Right renal cortex interstitium (tissue), 3 donors: ENCODE measurements at places on chromosomes 5 and 9. TPM values are rescaled to one million over a fixed set of nuclear protein-coding genes. Genes with fewer than 3 reads are reported as not detected.

DNA sequence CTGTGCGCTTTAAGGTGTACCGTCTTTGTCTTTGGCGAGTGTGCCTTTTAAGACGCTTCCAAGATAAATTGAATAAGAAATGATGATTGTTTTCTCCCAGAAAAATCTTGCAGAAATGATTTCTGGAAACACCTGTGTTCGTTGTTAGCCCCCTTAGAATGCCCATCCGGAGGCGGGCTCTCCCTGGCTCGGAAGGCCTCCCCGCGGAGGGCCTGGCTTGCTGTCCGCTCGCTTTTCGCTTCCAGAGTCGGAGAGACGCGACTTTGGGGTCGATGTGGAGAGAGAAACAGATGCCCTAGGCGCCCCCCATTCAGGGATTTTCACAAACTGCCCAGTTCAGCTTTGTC is 23.9 kb downstream of the LECT2 start:
- peak; percentile 6 for DNase-seq

Gene PDE6A
- 0.14 TPM for polyA plus RNA-seq

DNA sequence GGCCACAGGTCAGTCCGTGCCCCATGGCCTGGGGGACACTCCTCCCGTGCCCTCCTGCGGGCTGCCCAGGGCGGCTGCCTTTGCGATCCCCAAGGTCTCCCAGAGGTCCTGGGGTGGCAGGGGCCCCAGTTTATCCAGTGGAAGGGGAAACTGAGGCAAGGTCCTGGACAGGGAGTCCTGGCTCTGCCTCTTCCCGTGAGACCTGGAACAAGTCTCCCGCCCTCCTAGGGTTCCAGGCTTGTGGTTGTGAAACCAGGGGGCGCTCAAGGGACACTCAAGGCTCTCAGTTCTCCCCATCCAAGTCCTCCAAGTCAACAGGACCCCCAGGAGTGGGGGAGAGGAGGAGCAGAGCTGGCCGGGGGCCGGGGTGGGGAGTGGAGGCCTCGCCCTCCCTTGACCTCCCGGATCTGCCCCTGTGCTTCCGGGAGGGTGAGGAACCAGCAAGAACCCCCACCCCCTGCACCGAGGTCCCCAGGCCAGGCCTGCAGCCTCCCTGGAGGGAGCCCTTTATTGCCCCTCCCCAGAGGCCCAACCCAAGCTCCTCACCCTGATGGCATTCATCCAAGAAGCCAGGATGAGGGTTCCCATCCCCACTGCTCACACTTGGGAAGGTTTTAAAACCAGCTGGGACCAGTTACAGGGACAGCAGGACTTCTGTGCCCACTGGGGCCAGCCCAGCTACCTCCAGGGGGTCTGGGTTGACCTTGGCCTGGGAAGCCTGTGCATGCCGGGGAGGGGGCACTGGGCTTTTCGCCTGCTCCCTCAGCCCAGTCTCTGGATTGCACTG is 24.7 kb upstream of the TMEM250 start:
- no peak for DNase-seq

Gene PRLR
- 45.3 TPM for polyA plus RNA-seq

DNA sequence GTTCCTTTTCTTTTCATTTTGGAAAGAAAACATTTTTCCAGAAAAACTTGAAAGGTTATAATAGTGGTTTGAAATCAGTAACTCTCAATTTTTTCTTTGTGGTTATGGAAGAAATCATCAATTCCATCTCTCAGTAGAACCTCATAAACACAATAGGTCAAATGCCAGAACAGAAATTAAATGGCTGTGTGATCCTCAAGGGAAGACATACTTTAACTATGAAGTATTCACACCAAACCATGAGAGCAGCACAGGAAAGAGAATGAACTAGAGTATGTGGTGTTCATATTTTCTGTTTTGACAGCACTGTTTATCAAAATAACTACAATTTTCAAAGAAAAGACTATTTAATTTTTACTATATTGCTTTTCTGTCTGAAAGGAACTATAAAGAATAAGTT is 29.7 kb upstream of the EFNA5 start:
- no peak for DNase-seq

DNA sequence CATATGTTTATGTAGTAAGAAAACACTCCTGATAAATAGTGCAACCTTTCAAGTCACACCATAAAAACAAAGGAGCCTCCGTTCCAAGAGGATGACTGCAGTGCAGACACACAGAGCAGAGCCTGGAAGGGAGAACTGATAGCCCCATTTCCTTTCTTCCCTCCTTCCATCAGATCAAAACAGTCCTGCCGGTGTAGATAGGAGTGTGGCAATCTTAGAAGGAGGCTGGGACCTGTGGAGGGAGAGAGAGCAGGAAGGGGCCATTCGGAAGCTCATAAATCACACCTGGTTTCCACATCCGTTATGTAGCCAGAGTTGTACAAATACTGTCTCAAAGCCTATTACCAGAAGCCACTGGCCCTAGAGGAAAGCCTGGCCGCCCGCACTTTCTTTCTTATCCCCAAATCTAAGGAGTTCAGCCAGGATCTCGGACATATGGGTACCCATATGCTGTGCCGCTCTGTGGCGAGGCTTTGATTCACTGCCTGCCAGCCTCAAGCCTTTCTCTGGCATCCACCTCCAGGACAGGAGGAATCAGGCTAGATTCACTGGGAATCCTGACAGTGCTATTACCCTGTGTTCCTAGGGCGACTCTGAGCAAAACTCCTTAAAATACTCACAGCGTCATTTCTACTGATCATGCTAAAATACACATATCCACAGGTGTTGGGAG is 26.9 kb downstream of the DAP start:
- DNase-seq, result peak; percentile 56

Gene WNT8A
- not detected for polyA plus RNA-seq

Gene RXRA
- 33.6 TPM for polyA plus RNA-seq

GRCh38 chr9:76652894-76653293 is 111.3 kb upstream of the PCA3 start:
- DNase-seq, result no peak

DNA sequence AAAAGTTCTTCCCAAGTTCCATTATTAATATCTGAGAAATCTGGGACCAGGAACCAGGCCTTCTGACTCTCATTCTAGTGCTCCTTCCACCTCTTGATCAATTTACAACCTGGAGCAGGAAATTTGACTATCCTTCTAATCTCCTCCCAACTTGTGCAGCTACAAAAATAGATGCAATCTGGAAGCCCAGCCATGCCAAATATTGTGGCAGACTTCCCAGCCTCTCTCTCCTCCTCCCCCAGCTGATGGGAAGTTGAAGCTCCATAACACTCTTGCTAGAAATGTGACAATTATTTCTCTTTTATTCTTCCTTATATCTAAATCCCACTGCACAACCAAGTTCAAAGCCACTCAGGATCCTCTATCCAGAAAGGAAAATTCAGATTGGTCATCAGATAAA is 252.1 kb downstream of the SEC61B start:
- no peak for DNase-seq

GRCh38 chr9:15735083-15735857 is 182.4 kb downstream of the CCDC171 start:
- no peak for DNase-seq

DNA sequence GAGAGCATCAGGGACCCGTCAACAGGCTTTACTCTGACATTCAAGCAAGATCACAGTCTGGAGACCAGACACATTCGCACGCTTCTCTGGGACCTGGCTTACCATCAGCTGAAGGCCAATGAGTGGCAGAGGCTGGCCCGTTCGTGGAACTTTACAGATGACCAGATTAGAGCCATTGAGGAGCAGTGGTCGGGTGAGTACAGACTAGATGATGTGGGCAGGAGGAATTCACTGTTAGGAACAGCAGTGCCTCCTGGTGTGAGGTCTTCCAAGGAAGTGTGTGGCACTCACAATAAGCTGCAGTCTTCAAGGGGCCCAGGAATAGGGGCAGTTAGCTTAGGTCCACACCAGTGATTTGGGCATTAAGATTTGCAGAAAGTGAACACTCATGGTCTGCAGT is 50.4 kb downstream of the POC5 start:
- no peak for DNase-seq

Gene TMEM174
- polyA plus RNA-seq, result 15.6 TPM

Gene NTNG2
- 0.10 TPM for polyA plus RNA-seq

GRCh38 chr5:40486437-40487275 is 193.1 kb upstream of the PTGER4 start:
- DNase-seq, result no peak

Gene EDIL3
- polyA plus RNA-seq, result 62.6 TPM

- no peak for DNase-seq
Measured at GRCh38 chr5:136963504-136963903, 535.6 kb downstream of the SPOCK1 start.

Gene SLC12A2
- 45.6 TPM for polyA plus RNA-seq

Gene SH3GL2
- 5.5 TPM for polyA plus RNA-seq

Gene EGFL7
- 42.9 TPM for polyA plus RNA-seq

DNA sequence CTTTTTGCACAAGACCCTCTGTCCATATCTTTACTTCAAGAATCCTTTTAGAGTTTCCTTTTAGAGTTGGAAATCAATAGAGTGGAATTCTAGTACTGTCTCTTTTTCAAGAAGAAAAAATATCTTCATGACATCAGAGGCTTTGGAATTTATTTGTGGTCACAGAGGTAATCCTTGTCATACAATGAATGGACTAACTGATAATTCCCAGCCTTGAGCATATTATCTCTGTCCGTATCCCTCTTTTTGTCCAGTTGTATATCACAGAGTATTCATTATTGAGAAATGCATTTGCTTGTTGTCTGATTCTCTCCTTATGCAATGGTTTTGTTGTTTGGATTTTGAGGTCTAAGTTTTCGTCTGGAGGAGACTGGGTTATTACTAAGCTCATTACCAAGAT is 82.0 kb upstream of the HAPLN1 start:
- DNase-seq, result no peak

Gene PCDHA9
- 0.03 TPM for polyA plus RNA-seq

DNA sequence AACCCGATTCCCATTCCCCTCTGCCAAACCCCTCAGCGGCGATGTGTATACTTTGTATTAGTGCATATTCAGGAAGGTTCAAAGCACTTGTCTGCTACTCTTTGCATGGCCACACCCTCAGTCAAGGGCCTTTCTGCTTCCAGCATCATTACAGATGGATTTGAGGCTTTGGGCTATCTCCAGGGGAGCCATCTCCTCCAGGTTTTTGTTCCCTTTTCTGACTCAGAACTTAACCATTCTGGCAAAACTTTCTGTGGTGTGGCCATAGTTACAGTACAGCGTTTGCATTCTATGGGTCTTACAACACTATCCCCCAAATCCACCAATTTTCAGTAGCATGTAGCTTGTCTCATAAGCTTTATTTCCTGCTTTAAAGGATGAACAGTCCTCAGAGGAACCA is 36.0 kb upstream of the SVEP1 start:
- no peak for DNase-seq

Gene DUSP1
- polyA plus RNA-seq, result 65.5 TPM

DNA sequence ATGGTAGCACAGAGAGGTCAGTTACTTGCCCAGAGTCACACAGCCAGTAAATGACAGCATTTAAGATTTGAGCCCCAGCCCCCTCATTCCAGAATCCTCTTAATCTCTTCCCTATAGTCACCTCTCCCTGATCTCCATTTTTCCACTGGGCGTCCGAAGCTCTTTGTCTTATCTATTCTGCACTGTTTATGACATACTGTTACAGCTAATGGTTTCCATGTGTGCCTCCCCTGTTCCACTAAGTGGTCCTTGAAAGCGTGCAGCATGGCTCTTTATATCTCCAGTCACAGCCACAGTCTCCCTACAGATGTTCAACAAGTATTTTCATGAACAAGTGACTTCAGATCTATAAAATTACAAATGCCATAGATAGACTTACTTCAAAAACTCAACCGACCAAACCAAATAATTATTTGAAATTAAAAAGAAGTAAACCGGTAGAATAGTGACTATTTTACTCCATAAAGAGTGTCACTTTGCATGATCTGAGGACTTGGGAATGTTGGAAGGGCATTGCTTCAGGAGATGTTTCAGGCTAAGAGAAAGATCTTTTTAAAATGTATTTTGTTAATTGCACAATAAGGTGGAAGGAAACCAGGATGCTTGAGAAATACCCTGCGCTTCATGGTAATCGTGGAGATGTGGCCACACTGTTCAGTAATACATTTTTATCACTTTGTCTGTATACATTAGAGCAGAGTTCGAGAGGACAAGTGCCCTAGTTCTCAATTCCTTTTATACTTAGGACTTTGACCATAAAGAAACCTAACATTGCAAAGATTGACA is 237.2 kb downstream of the FBXL7 start:
- no peak for DNase-seq

- no peak for DNase-seq
Measured at GRCh38 chr5:57417971-57418370, 64.6 kb downstream of the ACTBL2 start.

GRCh38 chr5:79143684-79144379 is 32.2 kb downstream of the BHMT start:
- DNase-seq, result no peak

DNA sequence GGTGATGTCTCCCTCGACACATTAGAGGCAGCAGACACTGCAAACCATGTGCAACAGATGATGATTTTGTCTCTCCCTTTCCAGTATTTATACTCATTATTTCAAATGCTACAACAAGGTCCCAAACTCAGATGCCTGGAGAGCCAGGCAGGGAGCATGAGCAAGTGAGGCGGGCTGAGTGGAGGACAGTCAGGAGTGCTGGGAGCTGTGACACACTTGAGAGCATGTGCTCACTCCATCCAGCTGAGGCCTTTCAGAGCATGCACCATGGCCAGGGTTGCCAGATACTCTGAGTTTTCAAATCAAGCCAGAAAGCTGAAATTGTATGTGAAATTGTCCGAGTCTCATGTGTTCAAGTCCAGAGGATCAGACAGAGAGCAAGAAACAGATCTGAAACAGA is 55.8 kb upstream of the SLC2A8 start:
- no peak for DNase-seq

Gene CMBL
- 41.1 TPM for polyA plus RNA-seq

- DNase-seq, result no peak
Measured at GRCh38 chr9:124399323-124399967, 15.8 kb downstream of the PSMB7 start.

- no peak for DNase-seq
Measured at GRCh38 chr5:157915638-157916037, 56.7 kb upstream of the CLINT1 start.

Gene SOX30
- 0.65 TPM for polyA plus RNA-seq

Gene EQTN
- 0.19 TPM for polyA plus RNA-seq
